PC-9 (cell line): ENCODE measurements at places on chromosomes 7 and 10. TPM values are rescaled to one million over a fixed set of nuclear protein-coding genes. Genes with fewer than 3 reads are reported as not detected.

GRCh38 chr10:33333260-33334101 is 986 bp downstream of the NRP1 start:
- DNase-seq = no peak

DNA sequence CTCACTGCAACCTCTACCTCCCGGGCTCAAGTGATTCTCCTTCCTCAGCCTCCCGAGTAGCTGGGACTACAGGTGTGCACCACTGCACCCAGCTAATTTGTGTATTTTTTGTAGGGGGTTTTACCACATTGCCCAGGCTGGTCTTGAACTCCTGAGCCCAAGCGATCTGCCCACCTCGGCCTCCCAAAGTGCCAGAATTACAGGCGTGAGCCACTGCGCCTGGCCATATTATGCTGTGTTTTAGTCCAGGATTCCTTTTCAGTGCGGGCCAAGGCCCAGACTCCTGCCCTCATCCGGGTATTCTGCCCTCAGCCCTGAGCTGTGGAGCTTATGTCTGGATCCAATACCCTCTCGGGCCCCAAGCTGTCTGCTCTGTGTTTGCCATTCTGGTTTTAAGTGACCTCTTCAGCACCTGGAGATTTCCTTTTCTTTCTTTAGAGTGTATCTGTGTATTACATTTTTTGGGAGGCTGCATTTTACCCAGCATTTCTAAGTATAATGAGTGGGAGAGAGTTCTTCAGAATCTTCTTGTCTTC is 114.9 kb downstream of the BUB3 start:
- DNase-seq = no peak

Gene DNMBP
- 11.8 and 14.9 TPM in 2 replicates for total RNA-seq

Gene MMS19
- total RNA-seq = 42.4 and 42.7 TPM in 2 replicates

Gene NEUROD6
- not detected in 2 replicates for total RNA-seq

- DNase-seq = no peak
Measured at GRCh38 chr10:19713800-19714525, 102.3 kb upstream of the PLXDC2 start.

DNA sequence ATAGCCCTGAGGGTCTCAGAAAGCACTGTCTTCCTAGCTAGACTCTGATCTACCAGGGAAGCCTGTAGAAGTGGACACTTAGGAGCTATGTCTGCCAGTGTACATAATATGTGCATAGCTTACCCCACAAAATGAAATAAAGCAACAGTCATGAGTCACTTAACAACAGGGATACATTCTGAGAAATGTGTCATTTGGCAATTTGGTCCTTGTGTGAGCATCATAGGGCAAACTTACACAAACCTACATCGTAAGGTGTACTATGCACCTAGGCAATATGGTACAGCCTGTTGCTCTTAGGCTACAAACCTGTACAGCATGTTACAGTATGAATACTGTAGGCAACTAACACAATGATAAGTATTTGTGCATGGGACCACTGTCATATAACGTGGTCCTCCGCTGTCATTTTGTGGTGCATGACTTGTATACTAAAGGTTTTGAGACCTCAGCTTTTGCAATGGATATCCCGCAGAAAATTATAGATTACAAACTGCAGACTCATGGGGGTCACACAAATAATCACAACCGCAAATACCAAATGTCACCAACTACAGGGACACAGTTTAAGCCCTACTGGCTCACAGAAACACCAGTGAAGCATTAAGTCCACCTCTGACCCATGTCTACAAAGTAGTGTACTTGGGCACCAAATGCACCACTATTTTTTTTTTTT is 1.7 kb downstream of the URGCP start:
- DNase-seq = no peak

GRCh38 chr7:137904833-137905232 is 58.1 kb upstream of the DGKI start:
- DNase-seq = no peak

DNA sequence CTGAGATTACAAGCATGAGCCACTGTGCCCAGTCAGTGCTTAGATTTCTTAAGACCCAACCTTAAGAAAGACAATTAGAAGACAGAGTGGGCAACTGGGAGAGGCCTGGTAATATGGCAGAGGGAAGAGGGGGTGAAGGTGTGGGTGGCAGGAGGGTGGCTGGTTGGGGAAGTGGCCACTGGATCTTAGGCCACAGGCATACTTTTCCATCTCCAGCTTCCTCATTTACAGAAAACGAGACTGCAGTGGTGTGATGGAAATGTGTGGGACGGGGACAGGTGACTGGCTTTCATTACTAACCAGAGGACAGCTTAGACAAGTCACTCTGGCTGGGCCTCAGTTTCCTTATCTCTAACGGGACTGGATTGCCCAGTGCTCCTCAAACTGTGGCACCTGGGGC is 1.0 kb upstream of the FFAR4 start:
- DNase-seq = no peak

Gene FOXI2
- not detected in 2 replicates for total RNA-seq

- no peak for DNase-seq
Measured at GRCh38 chr7:7214398-7215347, 32.3 kb downstream of the C1GALT1 start.

GRCh38 chr7:19397911-19398310 is 252.7 kb upstream of the FERD3L start:
- DNase-seq = no peak

Gene NRAP
- not detected in 2 replicates for total RNA-seq

- DNase-seq = no peak
Measured at GRCh38 chr10:131975003-131975402, 6.7 kb downstream of the BNIP3 start.

DNA sequence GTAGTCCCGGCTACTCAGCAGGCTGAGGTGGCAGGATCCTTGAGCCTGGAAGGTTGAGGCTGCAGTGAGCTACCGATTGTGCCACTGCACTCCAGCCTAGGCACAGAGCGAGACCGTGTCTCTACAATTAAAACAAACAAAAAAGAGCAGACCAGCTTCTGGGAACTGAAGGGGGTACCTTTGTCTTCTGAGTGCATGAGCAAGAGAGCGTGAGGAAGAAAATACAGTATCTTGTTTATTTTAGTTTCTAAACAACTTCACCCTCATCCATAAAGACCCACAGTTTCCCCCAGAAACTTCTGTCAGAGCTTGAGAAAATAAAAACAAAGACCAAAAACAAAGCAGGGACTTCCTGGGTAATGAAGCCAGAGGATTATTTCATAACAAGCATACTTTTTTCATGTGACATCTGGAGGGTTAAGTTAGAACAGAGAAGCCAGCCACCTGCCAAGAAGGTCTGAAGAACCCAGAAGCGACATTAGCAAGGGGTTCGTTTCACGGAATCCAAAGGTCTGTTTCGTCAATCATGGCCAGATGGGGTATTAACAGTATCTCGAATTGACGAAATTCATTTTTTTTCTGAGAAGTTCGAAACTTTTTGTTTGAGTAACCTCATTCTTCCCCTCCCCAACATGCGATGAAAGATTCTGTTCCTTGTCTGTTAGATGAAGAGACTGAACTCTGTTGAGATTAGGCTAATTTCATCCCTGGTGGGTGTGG is 10.2 kb upstream of the IL2RA start:
- no peak for DNase-seq

DNA sequence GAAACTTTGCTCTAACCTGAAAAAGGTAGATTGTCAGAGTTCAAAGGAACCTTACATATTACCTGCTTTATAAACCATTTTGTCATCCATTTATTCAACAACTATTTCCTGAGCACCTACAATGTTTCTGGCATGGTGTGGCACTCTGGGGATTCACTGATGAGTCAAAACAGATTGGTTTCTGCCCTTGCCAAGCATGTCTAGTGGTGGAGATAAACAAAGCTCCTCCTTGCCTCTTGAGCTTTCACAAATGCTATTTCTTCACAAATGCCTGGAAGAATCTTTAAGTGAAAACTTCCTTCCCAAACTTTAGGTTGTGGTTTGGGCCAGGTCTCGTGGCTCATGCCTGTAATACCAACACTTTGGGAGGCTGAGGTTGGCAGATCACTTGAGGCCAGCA is 85.1 kb upstream of the RELN start:
- DNase-seq = no peak

Gene GIMAP8
- not detected in 2 replicates for total RNA-seq

DNA sequence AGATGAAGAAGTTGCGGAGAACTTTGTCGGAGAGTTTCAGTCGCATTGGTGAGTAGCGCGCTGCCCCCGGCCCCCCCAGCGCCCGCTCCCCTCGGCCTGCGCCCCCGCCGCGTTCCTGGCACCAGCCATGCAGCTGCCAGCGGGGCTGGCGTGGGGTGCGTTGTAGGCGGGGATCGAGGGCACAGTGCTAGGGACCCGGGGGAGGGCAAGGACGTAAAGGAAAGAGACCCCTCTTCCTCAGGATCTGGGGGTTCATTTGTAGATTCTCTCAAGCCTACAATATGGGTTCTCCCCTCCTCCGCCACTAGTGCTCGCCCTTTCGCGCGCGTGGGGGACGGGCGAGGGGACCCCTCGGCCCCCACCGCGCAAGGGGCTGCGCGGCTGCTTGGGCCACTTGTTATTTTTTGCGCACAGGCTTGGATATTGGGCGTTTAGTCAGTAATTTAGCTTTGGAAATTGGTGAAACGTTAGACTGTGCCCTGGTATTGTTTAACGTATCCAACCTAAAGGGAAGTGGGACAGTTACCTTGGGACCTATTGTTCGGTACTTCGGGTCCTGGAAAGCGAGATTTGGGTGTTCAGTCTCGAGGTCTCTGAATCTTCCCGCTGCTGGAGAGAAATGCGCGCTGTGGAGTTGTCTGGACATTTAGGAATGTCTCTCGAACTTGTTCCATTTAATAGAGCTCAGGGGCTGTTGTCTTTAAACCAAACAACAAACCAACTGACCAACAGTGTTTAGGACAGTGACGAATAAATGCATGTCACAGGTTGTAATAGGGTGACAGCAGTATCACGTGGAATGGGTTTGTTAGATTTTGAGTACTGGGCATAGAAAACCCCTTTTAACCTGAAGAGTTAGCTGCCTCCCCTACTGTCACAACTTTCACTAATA is 796 bp downstream of the CDK14 start:
- no peak for DNase-seq

Gene CTAGE4
- 5.8 and 8.2 TPM in 2 replicates for total RNA-seq

GRCh38 chr7:155836216-155837125 is 24.2 kb upstream of the SHH start:
- DNase-seq = no peak

Gene CFAP69
- total RNA-seq = 15.0 and 18.5 TPM in 2 replicates

DNA sequence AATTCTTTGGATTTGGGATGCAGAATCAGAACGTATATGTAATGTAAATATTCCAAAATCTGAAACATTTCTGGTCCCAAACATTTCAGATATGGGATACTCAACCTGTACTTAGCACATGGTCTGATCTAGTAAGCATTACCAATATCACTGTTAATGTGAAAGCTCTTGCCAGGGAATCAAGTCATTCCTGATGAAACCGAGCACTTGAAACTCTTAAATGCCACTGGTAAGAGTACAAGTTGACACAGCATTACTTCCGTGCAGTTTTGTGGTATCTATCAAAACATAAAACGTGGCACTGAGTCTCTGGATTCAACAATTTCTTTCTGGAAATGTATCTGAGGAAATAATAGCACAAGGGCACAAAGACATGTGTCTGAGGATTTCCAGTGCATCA is 155.7 kb downstream of the RTKN2 start:
- no peak for DNase-seq

DNA sequence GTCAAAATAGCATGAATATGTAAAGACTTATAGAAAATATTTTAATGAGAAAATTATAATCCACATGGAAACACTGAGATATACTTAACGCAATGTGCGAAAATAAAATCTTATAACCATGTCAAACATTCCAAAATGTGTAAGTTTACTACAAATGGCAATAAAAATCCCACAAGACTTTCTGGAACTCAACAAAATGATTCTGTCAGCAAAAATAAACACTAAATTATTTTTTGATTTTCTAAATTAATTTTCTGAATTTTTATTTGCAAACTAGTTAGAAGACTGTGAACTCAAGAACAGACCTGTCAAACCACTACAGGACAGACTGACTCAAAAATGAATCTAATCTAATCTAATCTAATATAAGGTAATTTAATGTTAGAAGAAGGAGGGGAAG is 160.8 kb upstream of the KCTD7 start:
- no peak for DNase-seq

GRCh38 chr10:74824900-74825370 is 1.5 kb upstream of the KAT6B start:
- DNase-seq = no peak

DNA sequence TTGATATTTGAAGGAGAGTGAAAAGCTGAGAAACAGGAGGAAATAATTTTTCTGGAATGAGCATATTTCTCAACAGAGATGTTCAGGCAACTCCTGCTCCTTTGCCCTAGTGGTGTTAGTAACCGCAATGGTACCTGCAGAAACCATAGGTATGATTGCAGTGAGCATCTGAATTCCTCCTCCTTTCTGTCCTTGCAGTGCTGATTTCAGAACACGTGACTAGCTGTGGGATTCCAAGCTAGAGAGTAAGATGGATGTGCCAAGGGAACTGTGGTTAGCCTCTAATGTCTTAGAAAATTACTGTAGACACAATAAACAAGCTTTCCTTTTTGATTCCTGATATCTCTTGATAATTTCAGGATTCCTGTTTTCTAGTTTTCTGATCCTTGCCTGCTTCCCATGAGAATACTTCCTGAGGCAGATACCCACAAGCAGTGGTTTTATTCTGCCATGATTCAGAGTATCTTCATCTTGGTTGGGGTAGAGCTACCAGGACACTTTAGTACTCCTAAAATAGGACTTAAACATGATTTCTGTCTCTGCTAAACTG is 27.5 kb downstream of the LRGUK start:
- no peak for DNase-seq

- no peak for DNase-seq
Measured at GRCh38 chr7:80105701-80106408, 28.8 kb upstream of the GNAI1 start.

GRCh38 chr10:128339753-128340152 is 213.5 kb upstream of the MKI67 start:
- DNase-seq = no peak

Gene CALML3
- total RNA-seq = not detected in 2 replicates

DNA sequence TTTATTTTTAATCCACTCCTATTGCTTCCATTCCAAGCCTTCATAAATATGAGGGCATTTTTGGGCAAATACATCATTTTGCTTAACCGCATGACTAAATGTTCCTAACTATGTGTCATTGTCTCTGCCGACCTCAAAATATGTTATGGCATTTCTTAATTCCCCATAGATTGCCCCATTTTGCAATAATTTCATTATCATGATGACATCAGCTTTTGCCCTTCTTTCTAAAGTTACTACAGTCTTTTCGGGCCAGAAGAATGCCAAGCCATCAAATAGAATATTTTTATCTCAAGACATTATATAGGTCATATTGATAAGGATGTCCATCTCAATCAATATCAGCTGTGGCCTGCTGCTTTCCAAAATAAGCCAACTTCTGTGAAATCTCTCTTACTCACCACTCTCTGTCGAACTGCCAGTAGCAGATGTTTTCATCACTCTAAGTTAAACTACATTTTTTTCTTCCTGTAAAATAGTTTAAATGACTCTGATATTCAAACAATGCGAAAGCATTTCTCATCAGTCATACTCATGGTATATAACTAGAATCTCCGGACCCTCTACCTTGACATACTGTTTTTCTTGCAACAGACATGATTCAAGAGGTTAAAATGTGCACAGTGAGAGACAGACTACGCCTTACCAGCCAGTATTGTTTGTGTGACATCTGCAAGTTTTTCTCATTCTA is 1254.6 kb upstream of the CELF2 start:
- DNase-seq = no peak

GRCh38 chr7:35593899-35594298 is 101.0 kb downstream of the HERPUD2 start:
- DNase-seq = no peak
